ENCODE measurements at places on chromosomes 5 and 9. TPM values are rescaled to one million over a fixed set of nuclear protein-coding genes. Genes with fewer than 3 reads are reported as not detected.

Gene NEK6
- total RNA-seq = 38.0 TPM

Gene FAM169A
- total RNA-seq = 11.1 TPM

Gene ALDH1B1
- 47.5 TPM for total RNA-seq

Gene IRF1
- 33.0 TPM for total RNA-seq

Gene SV2C
- not detected for total RNA-seq

Gene NUP188
- 67.3 TPM for total RNA-seq

DNA sequence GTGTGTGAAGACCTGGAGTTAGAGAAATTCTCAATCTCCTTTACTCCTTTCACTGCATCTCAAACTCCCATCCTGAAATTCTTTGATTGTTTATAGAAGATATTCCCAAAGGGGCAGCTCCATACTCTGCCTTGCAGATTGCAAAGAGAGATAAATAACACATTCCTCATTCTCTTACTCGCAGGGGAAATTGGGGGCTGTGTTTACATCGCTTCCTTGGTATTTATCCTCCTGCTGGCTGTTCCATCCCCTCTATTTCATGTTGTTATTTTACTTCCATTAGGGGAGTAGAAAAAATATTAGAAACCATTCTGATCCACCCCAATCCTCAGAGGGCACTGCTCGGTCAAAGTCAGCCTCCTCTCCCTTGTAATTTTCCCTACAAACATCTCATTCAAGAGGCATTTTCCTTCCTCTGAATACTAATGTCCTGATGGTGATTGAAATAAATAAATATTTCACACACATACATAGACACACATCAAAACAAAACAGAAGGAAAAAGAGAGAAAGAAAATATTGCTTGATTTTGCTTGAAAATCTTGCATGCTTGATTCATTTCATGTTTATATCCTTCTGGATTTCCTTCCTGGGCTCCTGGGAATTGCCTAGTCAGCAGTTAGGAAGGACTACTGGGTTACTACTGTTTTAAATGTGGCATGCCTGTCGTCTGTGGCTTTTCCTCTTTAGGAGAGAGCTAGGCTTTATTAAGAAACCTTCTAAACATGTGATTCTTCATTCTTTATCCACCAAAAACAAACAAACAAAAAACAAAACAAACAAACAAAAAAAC lies 420.1 kb upstream of the PAPPA start:
- no peak for DNase-seq

- DNase-seq = peak; percentile 20
Measured at GRCh38 chr5:18772475-18772874, 1138.2 kb downstream of the TAF11L14 start.

DNA sequence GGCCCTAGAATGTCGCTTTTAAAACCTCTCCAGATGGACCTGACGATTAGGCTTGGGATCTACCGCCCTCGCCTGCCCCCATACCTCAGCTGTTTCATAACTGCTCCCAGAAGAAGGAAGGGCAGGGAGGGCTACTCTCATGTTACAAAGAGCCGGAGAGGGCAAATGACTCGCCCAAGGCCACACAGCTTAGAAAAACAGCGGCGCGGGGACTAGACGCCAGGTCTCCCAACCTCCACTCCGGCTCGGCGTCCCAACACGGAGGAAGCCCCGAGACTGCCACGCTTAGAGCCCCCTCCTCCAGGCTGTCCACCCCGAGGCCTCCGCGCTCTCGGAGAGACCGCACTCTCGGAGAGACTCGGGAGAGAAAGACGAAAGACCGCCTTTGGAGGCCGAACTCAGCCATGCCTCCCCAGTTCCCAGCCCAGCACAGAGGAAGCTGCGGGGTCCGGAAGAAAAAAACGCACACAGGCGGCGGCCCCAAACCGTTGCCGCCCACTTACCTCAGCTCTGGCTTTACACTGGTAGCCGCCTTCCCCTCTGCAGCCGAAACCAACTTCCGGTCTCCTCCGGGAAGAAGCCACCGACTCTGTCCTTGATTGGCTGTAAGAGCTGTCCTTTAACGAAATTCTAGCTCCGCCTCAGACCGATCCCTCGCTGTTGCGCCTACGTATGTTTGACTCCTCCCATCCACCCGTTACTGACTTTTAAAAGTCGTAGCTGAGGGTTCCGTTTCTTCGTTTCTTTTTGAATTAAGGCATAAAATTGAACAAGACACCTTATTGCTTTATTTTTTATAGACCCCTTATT lies at the start of gene MED7:
Gene MED7 (minus strand): TSS at position 549 of the 810 bp plus-strand sequence. CDS start 3,434 bp downstream, outside the sequence.
- DNase-seq = peak; percentile 97

- no peak for DNase-seq
Measured at GRCh38 chr5:140342287-140342686, 4.1 kb downstream of the HBEGF start.

GRCh38 chr5:82563745-82564144 lies 285.6 kb upstream of the RPS23 start:
- no peak for DNase-seq

DNA sequence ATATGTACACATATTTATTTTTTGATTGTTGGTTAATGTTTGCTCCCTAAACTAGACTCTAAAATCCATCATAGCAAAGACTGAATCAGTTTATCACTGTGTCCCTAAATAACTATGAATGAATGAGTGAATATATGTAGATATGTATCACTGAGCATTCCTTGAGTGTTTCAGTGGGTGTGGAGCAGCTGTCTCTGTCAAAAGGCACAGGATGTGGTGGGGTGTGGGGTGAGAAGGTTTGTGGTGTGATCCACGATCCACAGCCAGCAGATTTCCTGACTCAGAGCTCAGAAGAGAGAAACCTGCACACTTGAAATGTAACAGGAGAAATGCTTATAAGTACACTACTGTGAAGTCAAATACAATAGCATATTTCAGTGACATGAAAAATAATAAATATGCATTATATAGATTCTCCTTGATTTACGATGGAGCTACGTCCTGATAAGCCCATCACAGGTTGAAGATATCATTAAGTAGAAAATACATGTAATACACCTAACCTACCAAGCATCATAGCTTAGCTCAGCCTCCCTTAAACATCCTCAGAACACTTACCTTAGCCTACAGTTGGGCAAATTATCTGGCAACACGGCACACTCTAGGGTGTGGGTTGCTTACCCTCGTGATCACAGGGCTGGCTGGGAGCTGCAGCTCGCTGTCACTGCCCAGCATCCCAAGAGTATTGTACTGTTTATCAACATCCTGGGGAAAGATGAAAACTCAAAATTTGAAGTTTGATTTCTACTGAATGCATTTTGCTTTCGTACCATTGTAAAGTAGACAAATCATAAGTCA lies 287.0 kb downstream of the GAS1 start:
- no peak for DNase-seq

DNA sequence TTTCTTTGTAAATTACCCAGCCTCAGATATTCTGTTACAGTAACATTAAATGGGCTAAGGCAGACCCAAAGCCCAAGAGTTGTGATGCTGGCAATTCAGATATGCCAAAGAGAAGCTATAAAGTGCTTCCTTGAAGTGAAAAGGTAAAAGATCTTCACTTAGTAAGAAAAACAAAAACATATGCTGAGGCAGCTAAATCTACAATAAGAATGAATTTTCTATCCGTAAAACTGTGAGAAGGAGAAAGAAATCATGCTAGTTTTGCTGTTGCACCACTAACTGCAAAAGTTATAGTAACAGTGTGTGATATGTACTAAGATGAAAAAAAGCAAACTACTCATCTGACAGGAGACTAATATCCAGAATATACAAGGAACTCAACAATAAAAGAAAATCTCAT lies 39.9 kb downstream of the FAM114A2 start:
- no peak for DNase-seq

DNA sequence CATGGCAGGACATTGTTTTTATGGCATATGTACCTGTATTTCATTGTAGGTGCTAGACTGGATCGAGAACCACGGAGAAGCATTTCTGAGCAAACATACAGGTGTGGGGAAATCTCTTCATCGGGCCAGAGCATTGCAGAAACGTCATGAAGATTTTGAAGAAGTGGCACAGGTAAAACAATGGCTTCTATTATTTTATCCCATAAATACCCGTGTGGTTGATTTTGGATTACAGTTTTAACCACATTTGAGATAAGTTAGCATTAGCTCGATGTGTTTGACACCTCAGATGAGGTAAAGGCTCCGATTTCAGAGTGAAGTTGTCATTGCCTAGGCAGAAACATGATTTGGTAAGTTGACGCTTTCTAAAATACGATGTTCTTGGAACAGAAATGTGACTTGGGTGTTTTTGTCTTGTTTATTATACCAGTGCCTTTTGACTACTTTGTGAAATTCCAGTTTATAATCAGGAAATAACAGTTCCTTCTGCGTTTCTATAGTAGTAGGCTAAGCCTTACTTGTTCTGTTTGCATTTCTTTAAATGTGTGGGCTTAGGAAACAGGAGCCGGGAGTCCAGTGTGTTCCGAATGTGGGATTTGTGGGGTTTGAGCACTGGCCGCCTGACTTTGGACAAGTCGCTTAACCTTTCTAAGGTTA lies 187.7 kb downstream of the TRIO start:
- DNase-seq = no peak

DNA sequence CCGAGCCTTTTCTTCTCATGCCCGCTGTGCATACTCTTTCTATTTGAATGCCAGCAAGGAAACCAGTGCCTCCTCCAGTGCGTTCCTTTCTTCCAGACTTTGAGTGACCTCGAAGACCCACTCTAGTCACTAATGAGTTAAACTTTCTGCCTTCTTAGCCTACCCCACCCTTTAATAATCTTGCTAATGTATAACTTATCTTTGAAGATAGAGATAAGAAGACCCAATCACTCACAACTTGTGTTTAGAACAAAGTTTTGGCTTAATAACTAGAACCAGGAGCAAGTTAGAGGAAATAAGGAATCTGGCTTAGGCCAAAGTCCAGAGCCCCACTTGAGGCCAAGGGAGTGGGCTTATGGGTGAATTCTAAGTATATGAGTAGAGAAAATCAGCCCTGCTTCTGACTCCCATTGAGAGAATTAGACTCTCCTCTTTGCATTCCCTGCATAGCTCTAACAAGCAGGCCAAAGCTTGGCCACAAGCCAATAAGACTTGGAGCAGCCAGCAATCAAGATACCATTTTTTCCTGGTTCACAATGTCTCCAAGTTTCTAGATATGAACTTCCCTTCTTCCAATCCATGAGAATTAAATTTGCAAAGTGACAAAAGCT lies 181.5 kb upstream of the PIK3R1 start:
- DNase-seq = no peak

GRCh38 chr5:122312591-122313406 lies 762 bp downstream of the SNCAIP start:
- DNase-seq = peak; percentile 19

All from epithelial cell of proximal tubule (primary cell).